ENCODE measurements at places on chromosomes 7 and 10.

DNA sequence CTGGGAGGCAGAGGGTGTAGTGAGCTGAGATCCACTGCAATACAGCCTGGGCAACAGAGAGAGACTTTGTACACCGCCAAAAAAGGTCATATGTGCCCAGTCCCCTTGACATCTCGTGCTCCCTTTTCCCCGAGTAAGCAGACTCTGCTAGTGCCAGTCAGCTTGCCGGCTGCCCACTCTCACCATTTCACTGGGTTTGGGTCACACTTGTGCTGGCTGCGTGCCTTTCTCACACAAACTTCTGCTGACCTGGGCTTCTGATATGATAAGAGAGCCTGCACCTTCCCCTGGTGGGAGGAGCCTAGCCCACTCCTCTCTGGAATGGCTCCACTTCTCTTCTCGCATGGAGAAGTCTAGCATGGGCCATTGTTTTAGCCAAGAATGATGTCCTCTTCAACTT lies 53.4 kb downstream of the MPP7 start:
- no peak for DNase-seq

- DNase-seq: no peak
Measured at GRCh38 chr7:11613292-11613930, 218.6 kb downstream of the THSD7A start.

GRCh38 chr10:17412323-17412722 lies 42.1 kb downstream of the ST8SIA6 start:
- DNase-seq: no peak

GRCh38 chr7:1642291-1642731 lies 27.8 kb upstream of the ELFN1 start:
- DNase-seq: no peak

GRCh38 chr7:35285799-35286198 lies 31.9 kb upstream of the TBX20 start:
- no peak for DNase-seq

GRCh38 chr7:96179837-96180236 lies 142.1 kb downstream of the SLC25A13 start:
- peak; percentile 21 for DNase-seq

DNA sequence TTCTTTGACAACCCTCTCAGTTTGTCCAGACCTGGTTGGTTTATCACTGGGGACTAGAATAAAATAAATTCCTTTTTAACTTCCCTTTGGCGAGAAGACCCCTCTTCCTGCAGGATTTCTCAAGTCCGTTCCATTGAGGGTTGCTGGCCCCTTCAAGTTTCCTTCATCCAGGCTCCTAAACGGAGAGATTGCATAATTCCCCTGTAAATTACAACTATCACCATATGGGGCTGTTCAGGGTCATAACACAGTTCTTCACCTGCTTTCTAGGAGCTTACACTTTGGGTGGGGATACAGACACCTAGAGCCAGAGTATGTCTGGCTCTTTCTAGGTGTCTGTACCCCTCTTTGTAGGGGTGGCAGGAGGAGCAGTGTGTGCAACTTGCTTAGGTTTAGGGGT lies 3.3 kb upstream of the COPS6 start:
- no peak for DNase-seq

DNA sequence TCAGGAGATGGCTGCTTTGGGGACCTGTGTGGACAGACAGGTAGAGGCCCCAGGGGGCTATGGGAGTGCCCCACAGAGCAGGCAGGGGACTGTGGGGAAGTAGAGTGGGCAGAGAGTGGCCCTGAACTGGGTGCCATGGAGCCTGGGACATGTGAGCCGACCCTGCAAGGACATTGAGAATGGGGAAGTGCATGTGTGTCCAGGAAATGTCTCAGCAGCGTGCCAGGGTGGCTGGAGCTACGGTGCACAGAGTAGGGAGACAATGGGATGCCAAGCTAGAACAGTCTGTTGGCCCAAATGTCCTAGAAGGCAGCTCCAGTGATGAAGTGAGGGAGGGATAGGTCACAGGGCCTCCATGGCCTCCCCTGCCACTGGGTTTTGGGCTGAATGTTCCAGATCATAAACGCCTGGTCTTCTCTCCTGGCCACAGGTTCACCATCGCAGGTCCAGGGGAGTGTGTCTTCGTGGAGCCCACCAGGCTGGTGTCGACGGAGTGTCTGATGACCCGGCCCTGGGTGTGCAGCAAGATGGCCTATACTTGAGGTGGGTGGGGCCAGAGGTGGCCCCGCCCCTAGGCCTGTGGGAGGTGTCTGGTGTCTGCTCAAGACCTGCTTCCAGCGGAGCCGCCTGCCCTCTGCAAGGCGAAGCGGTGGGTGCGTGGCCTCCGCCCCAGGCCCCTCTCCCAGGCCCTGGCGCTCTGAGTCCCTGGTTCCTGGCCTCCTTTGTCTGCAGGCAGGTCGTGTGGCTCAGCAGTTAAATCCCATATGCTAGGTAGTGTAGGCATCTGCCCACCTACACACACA lies 20.5 kb downstream of the CLEC2L start:
- no peak for DNase-seq

- DNase-seq: peak; percentile 42
Measured at GRCh38 chr7:32660936-32661335, 165.6 kb downstream of the AVL9 start.

- DNase-seq: no peak
Measured at GRCh38 chr10:59736749-59737148, 16.5 kb downstream of the MRLN start.

Measured in AG10803 (cell line).